GM03348 (cell line): ENCODE measurements at places on chromosomes 3 and 15.

GRCh38 chr15:59492389-59493377 lies 54.7 kb downstream of the FAM81A start:
- peak; percentile 82 for DNase-seq

GRCh38 chr3:55802816-55803215 lies 315.7 kb upstream of the WNT5A start:
- no peak for DNase-seq

GRCh38 chr15:43881944-43882343 lies 55.1 kb downstream of the WDR76 start:
- DNase-seq = no peak

- no peak for DNase-seq
Measured at GRCh38 chr3:44237161-44237560, 4.5 kb upstream of the TOPAZ1 start.

GRCh38 chr15:99365242-99365641 lies 114.0 kb downstream of the LRRC28 start:
- no peak for DNase-seq
